Activated T-helper 17 cell treated with anti-CD3 and anti-CD28 coated beads, Interleukin-2, amount 50 U/mL, for 72 hours (primary cell): ENCODE measurements at places on chromosomes 5 and 9. TPM values are rescaled to one million over a fixed set of nuclear protein-coding genes. Genes with fewer than 3 reads are reported as not detected.
A peak's percentile ranks its signal among the peaks of the same experiment; 100 is the strongest.

DNA sequence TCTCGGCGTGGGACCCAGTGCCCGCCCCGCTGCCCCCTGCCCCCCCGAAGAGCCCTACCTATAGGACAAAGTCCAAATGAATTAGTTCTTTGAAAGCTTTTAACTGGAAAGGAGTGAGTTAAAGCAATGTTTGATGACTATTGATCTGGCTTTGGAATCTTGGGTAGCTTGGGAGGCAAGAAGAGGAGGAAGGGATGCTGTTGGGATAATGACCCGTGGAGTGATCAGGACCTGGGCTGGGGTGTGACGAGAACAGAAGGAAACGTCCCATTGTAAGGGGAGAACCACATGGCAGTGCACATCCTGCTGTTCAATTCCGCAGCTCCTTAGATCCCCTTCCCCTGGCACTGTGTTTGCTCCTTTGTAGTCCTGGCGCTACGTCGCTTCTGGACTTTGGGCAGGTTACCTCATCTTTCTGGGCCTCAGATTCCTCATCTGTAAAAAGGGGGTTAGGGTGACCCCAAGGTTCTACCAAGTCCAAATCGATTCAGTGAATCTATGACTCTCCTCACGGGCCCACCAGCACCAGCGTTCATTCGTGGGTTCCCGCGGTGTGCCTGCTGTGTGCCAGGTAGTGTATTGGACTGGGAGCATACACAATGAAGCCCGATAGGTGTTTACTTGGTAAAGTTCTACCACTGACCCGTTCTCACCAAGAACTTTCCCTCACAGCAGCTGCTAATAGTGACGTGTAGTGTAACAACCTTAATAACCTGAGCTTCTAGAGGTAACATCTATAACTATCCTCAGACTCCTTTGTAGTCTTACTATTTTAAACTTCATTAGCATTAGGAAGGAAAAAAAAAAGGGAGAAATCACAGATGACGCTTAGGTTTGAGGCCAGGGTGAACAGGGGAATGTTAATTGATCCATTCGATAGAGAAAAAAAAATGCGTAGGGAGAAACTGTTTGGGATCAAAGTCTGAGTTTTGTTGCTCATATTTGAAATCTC is 1.1 kb upstream of the NADK2 start:
- ATAC-seq: no peak

DNA sequence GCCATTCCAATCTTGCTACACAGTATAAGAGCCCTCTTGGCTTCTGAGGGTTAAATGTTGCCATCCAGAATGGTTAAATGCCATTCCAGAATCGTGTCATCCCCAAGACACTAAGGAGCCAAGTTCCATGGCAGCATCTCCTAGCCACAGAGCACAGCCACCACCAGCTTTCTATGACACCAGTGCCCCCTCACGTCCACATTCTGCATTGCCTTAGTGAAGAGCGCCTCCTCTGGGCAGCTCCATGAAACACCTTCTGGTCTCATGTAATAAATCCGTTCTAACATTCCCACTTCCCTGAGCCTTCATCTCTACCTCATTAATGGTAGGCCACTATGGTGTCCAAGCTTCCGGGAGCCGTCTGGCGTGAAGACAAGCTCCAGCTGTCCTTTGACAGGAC is 12.4 kb downstream of the CBY3 start:
- ATAC-seq: peak; percentile 83

DNA sequence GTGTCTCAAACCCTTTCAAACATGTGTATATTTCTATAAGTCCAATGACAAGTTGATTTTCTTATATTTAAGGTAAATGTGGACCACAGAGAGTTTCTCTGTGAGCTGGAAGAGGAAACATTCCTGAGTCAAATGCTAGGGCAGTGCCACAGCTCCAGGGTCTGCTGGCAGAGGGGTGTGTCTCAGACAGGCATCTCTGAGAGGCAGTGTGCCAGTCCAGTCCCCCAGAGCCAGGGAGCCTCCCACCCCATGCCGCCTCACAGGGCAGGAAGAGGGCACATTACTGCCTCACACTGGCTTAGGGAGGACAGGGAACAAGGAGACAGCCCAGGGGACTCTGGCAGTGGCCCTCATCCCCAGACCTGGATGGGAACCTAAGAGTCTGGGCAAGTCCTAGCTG is 120.2 kb downstream of the TENT4A start:
- no peak for ATAC-seq

DNA sequence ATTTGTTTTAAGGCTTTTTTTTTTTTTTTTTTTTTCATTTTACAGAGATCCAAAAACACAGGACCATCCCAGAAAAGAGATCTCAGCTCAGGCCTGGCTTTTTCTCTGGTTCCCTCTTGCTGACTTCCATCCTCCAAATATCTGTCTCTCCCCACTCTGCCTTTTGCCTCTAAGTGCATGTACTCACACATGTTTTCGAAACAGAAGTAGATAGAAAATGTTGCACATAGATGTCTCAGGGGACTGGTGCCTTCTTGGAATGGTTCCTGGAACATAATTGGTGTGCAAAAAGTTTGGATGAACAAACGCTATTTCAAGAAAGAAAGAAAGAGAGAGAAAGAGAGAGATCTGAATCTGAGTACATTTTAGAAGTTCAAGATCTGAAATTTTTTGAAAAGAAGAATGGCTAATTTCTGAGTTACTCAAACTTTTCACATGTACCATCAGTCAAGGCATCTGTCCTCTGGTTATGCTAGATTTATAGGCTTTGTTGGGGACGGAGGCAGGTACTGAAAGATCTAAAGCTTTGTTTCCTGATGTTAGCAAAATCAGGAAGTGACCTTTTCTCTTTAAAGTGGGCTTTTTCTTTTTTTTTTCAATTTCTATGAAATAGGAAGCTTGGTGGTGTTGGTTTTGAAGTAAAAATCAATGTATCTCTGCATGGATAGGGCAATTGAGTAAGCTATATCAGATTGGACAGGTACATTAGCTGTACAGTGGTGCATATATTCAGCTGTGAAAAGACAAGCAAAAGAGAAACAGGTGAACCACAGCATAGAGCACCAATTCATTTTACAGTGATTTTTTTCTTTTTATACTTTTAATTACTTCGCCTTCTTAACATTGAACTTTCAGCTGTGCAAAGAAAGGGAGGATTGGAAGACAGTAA is 8.5 kb upstream of the TNFSF8 start:
- ATAC-seq: no peak

- no peak for ATAC-seq
Measured at GRCh38 chr9:114945616-114946412, 15.4 kb upstream of the TNFSF8 start.

DNA sequence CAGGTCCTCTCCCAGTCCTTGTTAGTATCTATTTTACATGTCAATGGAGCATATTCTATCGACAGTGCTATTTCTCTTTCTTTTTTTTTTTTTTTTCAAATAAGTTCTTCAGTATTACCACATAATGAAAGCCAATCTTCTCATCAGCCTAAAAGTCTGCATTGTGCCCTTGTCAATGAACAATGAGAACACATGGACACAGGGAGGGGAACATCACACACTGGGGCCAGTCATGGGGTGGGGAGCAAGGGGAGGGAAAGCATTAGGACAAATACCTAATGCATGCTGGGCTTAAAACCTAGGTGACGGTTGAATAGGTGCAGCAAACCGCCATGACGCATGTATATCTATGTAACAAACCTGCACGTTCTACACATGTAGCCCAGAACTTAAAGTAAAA is 47.7 kb upstream of the TEX48 start:
- no peak for ATAC-seq

Gene TLX3
- total RNA-seq: not detected

- ATAC-seq: no peak
Measured at GRCh38 chr9:136777359-136777758, 13.0 kb upstream of the LCN15 start.

GRCh38 chr5:106862450-106863193 is 808.1 kb downstream of the EFNA5 start:
- ATAC-seq: no peak

- ATAC-seq: peak; percentile 90
Measured at GRCh38 chr9:5851445-5851844, 18.5 kb upstream of the ERMP1 start.

Gene RNF180
- total RNA-seq: not detected

GRCh38 chr5:3852161-3852916 is 256.7 kb downstream of the IRX1 start:
- no peak for ATAC-seq

DNA sequence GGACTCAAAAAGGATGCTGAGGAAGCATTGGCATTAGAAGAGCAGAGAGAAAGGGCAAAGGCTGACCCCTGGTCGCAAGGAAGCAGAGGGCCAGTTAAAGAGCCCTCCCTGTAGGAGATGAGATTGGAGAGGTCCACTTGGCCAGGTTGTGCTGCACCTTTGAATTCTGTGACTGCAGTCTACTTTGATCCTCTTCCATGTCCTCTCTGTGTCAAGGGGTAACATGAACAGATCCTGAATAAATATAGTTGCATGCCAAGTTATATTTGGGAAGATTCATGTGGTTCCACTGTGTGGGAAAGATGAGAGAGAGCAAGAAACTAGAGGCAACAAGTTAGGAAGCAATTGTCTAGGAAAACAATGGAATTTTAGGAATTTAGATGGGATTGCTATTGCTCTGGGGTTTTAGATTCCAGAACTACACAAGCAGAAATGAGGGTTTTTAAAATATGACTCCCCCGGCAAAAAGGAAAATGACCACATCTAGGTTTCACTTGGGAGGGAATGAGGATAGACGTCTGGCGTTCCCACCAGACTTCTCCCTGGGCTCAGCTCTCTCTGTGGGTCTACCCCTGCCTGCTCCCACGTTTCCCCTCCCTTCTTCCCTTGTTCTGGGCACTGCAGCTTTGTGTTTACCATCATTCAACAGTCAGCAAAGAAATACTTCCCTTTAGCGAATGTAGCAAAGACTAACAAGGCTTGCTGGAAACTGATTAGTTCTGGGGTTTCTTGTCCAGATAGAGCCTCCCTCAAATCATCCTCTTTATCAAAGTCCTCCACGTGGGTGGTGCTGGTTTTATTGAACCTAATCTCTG is 63.6 kb downstream of the SNX18 start:
- ATAC-seq: no peak

DNA sequence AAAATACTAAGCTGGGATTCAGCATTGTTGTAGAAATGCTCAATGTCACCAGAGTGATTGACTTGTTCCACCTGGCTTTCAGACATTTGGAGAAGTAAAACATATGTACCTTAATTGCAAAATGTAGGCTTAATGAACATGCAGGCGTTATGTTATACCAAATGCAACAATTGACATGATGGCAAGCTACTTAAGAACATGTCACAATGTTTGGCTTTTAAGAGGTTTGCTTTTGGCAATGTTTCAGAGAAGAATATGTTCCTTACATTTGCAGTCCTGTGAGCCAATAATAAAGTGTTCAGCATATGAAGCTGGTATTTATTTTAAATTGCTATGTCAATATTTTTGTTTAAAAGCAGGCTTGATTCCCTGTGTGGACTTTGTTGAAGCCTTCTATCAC is 111.7 kb upstream of the NUDT12 start:
- no peak for ATAC-seq

Gene COL15A1
- total RNA-seq: 0.82 TPM

DNA sequence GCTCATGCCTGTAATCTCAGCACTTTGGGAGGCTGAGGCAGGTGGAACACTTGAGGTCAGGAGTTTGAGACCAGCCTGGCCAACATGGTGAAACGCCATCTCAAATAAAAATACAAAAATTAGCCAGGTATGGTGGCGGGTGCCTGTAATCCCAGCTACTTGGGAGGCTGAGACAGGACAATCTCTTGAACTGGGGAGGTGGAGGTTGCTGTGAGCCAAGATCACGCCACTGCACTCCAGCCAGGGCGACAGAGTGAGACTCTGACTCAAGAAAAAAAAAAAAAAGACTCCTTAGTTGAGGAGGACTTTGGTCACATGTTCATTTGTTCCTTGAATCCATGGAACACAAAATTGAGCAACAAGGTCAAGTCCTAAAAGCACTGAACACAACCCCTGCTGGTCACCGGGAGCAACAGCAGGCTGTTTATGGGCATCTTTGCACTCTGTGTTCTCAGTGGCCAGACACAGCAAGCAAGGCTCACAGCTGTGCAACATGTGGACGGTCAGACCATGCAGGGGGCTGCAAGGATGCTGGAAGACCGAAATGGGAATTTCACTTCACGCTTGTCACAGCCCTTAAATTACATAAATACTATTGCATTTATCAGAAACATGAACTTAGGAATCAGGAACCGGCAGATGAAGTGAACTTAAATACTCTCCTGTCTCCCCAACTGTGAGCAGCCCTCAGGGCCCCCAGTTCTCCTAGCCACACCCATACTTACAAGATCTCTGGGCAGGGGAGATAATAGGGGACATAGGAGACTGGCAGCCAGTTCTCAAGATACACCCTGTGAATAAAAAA is 2.8 kb downstream of the GBGT1 start:
- ATAC-seq: peak; percentile 71
